Right hindlimb (tissue), 1 donor: ENCODE measurements at places on chromosomes 5 and 9.

DNA sequence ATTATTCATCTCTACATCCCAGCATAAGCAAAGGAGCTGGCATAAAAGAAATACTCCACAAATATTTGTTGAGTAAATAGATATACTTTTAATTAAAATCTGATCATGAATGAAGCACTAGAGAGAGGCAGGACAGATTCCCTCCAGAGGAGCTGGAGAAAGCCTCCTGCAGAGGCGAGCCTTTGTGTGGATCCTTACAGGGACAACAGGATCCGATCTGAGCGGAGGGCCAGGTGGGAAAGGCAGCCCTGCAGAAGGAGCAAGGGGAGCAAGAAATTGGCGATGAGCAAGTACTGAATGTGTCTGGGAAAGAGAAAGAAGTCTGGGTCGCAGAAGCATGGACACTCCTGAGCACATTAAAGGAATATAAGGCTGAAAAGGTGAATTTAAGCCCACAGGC lies 69.4 kb downstream of the EBF1 start:
- no peak for DNase-seq

- no peak for DNase-seq
Observed at GRCh38 chr5:73780302-73781080, 154.5 kb downstream of the ARHGEF28 start.

DNA sequence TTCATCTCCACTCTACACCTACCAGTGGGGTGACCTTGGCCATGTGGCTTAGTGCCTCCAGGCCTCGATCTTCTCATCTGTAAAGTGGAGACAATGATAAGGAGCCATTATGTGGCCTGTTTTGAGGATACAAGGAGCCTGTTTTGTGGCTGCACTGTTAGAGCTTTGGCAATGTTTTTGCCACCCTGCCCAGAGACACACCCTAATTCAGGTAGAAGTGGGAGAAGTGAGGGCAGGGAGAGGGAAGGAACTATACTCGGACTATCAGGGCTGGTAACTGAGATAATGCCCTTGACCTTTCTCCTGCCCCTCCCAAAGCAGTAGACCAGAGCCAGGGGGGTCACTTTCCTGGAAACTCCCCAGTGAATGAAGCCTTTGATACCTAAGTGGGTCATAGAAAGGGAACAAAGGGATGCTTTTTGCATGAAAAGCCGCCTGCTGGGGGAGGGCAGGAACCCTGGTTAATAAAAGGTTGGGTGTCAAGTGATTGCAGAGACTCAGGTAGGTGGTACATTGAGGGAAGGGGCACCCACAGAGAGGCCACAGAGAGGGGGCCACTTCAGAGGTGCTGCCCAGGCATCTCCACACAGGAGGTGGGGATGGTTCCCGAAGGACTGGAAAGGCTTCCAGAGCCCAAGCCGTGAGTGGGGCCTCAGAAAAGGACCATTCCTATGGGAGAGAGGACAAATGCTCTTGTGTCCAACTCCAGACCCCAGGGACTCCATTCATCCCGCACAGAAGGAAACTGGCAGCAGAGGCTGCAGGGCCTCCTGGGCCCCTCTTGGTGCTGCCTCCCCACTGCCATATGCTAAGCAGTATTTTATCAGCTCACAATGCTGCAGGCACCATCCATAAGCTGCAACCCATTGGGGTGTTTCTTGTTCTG lies 42.3 kb upstream of the VDAC1 start:
- no peak for DNase-seq

DNA sequence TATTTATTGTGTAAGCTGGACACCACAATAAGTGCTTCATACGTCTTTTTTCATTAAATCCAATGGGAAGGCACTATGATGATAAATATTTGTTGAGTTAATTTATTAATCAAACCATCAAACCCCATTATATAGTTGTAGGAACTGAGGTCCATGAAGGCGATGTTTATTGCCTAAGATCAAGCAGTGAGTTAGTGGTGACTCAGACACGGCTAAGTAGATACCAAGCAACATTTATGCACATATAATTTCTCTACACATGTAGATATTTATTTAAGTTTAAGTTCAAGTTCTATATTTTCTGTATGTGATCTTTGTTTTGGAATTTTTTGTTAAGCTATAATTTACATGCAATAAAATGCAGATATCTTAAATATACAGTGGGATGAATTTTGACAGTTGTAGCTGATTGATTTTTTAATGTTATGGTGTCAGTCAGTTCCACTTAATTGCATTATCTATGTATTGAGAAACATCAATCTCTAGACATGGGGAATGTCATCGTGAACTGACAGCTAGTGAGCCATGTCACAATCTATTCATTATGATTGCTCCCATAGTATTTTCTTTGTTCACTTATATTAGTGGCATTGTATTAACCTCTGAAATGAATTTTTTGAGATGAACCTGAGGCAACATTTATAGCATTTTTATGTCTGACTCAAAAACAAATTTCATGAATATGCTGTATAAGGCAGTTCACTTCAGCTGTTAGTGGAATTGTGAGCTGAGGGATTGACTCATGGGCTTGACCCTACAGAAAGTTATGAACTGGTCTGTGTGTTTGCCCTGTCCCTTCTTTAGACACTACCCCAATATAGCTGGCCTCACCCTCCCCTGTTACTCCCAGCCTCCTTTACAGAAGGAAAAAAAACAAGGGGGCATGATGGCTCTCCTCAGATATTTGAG lies 11.9 kb upstream of the GARNL3 start:
- no peak for DNase-seq

GRCh38 chr5:82265047-82265446 lies 13.1 kb downstream of the RPS23 start:
- no peak for DNase-seq

GRCh38 chr9:137234758-137235423 lies 4.2 kb downstream of the SLC34A3 start:
- no peak for DNase-seq

DNA sequence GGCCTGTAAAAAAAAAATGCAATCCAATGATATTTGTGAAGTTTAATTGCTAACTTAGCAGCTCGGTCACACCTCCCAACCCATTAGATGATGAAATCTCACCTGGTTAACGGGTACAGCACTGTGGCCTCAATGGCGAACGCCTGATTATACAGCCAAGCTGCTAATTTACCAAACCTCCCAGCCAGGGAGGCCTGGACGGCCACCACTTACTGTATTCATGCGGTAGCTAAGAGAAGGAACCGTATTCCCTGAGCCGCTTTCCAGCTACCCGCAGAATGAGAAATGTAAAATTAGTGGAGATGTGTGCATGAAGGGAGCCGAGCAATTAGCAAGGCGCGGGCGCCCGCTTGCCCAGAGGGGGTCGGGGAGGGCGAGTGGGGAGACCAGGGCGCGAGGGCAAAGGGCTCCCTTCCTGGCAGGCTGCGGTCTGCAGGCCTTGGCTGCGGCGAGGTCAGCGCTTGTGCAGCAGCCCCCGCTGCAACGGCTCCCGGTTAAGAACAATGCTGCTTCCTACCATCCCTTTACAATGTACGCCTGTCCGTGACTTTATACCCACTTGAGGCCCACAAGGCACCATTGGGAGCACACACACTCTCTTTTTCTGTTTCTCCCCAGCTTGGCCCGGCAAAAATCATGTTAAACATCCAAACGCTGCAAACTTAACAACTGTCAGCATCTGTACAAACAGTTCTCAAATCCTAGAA lies 70.4 kb upstream of the TBCA start:
- DNase-seq = no peak

DNA sequence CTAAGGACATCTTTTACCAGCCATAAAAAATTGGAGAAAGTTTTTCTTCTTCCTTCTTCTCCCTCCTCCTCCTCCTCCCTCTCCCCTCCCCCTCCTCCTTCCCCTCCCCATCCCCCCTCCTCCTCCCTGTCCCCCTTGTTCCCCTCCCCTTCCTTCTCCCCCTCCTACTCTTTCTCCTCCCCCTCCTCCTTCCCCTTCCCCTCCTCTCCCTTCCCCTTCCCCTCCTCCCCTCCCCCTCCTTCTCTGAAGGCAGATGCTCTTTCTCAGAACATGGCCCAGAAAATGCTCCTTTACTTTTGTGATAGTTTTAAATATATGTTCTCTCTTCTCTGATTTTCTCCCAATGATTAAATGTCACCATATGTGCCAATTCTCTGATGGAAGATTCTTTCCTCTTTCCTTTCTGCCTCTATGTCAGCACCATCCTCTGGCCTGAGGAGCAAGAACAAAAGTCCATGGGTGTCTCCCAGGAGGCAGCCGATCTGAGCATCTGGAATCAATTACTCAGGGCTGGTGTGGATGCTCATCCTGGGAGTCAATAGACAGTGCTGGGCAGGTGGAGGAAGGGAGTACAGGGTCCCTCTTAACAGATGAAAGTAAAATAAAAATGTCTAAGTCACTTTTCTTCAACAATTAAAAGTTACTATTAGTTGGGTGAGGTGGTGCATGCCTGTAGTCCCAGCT lies 63.0 kb upstream of the GNA14 start:
- DNase-seq = no peak

DNA sequence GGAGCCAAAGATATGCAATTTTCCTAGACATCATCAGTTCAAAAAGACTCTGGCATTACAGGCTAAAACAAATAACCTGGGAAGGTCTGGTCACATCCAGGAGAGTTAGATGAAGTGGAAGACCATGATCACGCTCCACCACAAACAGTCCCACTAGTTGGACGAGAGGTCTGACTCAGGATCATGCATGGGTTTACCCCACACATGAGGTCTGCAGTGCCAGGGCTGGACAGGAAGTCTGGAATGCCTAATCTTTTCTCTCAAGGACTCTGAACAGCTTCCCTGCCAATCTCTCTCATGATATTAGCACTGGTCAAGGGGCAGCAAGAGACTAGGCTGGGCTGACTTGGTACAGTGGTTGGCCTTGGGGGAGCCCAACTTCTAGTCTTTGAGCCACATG lies 7.1 kb downstream of the PRUNE2 start:
- no peak for DNase-seq

GRCh38 chr9:37729499-37729898 lies 24.1 kb upstream of the TRMT10B start:
- no peak for DNase-seq

DNA sequence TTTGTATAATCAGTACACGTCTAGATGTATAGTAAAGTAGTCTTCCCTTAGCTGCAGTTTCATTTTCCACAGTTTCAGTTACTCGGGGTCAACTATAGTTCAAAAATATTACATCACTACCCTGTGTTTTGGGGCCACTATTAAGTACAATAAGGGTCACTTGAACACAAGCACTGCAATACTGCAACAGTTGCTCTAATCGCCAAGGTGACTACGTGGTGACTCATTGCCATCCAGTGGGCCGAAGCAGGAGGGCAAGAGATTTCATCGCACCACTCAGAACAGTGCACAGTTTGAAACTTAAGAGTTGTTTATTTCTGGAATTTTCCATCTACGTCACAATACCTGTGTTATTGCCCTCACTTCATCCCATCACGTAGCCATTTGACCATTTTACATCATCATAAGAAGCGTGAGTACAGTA lies at the start of gene ARL14EPL:
Gene ARL14EPL, plus strand, starts transcription at position 379 of the 424 bp plus-strand sequence. CDS start 18,994 bp downstream, outside the sequence.
- DNase-seq = peak; percentile 30

DNA sequence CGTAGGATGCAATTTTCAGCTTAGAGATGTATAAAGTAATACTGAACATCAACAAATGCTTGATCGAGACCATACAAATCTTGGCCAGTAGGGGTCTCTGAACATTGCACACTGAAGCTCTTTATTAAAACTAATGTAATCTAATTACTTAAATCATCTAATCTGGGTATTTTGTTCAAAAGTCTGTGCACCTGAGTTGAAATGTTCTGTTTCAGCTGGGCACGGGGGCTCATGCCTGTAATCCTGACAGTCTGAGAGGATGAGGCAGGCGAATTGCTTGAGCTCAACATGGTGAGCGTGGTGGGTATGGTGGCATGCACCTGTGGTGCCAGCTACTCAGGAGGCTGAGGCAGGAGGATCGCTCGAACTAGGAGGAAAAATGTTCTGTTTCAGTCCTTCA lies 41.0 kb downstream of the ESM1 start:
- no peak for DNase-seq

DNA sequence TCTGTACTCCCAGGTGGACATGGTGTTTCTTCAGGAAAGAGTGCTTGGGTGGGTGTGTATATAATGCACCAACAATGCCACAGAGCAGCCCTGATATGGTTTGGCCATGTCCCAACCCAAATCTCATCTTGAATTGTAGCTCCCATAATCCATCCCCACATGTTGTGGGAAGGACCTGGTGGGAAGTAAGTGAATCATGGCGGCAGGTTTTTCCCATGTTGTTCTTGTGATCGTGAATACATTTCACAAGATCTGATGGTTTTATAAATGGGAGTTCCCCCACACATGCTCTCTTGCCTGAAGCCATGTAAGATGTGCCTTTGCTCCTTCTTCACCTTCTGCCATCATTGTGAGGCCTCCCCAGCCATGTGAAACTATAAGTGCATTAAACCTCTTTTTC lies 158.5 kb downstream of the NR3C1 start:
- no peak for DNase-seq

DNA sequence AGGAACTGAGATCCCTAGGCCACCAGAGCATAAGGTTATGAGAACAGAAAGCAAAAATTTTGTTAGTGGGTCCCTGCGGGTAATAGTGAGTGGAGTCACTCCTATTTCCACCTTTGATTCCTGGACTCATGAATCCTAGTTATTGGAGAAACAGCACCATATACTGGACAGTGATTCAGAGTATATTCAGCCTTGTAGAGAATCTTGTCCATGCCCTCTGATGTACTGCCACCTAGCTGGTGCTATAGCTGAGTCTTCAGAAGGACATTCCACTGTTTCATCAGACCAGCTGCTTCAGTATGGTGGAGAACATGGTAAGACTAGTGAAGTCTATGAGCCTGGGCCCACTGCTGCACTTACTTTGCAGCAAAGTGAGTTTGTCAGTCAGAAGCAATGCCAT lies 25.0 kb upstream of the ITGA2 start:
- DNase-seq = no peak

GRCh38 chr9:93592643-93593021 lies 16.2 kb downstream of the PHF2 start:
- DNase-seq = no peak

DNA sequence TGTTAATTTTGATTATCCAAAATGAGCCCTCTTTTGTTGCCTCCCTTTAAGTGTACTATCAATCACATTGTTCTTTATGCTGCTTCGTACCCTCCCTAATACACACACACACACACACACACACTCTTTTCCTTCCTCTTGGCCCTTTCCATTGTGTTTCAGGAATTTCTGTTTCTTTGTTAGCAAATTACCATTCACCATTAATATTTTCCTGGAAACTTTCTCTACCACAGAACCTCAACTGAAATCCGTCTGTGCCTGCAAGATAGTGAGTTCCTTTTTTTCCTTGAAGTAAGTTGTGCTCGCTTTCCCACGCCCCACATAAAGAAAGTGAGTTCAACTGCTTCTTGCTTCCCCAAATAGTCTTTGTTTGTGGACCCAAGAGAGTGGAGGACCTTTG lies 61.8 kb downstream of the SMIM15 start:
- DNase-seq = no peak

DNA sequence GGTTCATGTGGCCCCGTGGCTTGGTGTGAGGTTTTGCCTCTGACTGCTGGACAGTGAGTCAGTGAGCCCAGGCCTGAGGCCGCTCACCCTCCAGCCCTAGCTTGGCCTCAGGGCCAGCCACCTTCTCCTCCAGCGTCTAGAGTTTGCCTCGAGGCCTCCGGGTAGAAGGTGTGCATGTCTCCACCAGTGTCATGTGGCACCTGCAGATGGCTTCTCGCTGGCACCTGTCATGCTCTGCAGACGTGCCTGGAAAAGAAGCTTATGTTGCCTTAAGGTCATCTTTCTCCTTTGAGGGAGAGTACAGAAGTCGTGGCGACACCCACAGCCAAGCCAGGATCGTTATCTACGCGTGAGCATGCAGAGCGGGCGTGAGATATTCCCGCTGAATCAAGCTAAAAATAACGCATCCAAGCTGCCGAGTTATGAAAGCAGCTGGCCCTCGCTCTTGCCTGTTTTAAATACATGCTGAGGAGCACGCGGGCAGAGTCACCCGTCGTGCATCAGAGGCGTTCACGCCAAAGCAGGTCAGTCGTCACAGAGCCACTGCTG lies 79.7 kb upstream of the FCN2 start:
- no peak for DNase-seq
